ENCODE measurements at places on chromosomes 1 and 21. TPM values are rescaled to one million over a fixed set of nuclear protein-coding genes. Genes with fewer than 3 reads are reported as not detected.

ETNK2 gene
- 0.91 TPM for total RNA-seq

S100A14 gene
- total RNA-seq: not detected

GBP4 gene
- 24.2 TPM for total RNA-seq

PDZK1 gene
- not detected for total RNA-seq

IFI16 gene
- total RNA-seq: 175 TPM

RUSC1 gene
- total RNA-seq: 31.3 TPM

WNT3A gene
- not detected for total RNA-seq

HTR6 gene
- not detected for total RNA-seq

CD34 gene
- not detected for total RNA-seq

LCE2A gene
- total RNA-seq: not detected

RNU1-4 gene
- total RNA-seq: 1,293 TPM

PTPRU gene
- total RNA-seq: 0.13 TPM

C1orf115 gene
- total RNA-seq: 0.16 TPM

LSS gene
- total RNA-seq: 19.6 TPM

DISP3 gene
- 0.42 TPM for total RNA-seq

COQ8A gene
- total RNA-seq: 30.7 TPM

UBL4B gene
- not detected for total RNA-seq

UAP1 gene
- 36.6 TPM for total RNA-seq

FAM177B gene
- total RNA-seq: not detected

IVL gene
- total RNA-seq: not detected

LCE1C gene
- total RNA-seq: not detected

CDCA8 gene
- total RNA-seq: 37.4 TPM

TDRKH gene
- 16.4 TPM for total RNA-seq

Measured in CD8-positive, alpha-beta memory T cell (primary cell).